CD14-positive monocyte (primary cell): ENCODE measurements at places on chromosomes 13 and 19.

GRCh38 chr19:4669723-4670480, at the start of gene MYDGF:
TSS of gene MYDGF (minus strand) at chr19:4670342. CDS start at chr19:4670334, 8 bp downstream.
- peak; percentile 87 for DNase-seq

- DNase-seq, result no peak
These were observed 160.0 kb downstream of the RBM26 start for GRCh38 chr13:79245937-79246577.

DNA sequence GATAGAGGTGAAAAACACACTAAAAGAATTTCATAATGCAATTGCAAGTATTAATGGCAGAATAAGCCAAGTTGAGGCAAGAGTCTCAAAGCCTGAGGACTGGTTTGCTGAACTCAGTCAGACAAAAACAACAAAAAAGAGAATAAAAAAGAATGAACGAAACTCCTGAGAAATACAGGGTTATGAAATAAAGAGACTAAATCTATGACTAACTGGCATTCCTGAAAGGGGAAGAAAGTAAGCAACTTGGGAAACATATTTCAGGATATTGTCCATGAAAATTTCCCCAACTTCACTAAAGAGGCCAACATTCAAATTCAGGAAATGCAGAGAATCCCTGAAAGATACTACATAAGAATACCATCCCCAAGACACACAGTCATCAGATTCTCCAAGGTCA, 47.8 kb downstream of the UBL3 start:
- no peak for DNase-seq

- DNase-seq, result no peak
These were observed 7.3 kb upstream of the C13orf46 start for GRCh38 chr13:113981194-113981605.

- DNase-seq, result no peak
These were observed 57.9 kb downstream of the ZNF100 start for GRCh38 chr19:21709464-21709863.

DNA sequence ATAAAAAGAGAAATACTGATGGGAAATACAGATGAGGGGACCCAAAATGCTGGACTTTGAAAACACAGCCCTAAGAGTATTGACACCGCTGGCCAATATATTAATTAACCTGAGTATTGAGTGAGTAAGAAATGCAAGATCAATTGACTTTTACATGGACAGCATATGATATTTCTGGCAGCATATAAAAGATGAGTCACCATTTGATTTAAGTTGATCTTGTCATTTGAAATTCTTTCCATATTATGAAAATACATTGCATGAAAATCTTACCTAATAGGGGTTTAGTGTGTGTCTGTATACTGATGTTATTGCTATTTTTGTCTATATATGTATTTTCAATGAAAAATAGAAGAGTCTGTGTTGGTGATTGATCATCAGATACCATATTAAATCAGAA, 619.6 kb downstream of the KCTD12 start:
- DNase-seq, result no peak

DNA sequence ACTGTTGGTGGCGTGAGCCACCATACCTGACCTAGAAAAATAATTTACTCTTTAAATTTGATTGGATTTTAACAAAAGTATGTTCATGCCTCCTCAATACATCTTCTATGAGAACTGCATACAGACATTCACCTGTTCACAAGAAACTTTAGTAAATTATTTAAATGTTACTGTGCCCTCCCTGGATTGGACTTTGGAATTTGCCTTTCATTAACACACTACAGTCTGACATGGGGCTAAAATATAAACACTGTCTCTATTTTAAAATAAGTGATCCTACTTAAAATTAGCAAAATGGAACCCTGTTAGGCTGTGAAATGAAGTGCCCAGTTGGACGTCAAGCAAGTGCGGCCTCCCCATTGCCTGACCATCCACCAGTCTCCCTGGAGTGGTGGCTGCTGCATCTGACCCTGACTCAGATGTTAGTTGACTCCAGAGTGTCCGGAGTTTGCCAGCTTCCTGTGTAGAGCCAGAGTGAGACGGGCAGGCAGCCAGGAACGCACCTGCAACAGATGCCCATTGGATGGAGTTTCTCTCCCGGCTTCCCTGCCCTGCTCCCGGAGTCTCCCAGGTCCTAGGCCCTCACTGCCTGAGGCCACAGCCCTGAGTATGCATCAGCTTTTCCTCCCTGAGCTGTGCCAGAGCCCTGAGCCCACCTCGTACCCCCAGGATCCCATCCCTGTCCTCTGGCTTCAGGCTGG, 45.9 kb upstream of the ATP11A start:
- no peak for DNase-seq

DNA sequence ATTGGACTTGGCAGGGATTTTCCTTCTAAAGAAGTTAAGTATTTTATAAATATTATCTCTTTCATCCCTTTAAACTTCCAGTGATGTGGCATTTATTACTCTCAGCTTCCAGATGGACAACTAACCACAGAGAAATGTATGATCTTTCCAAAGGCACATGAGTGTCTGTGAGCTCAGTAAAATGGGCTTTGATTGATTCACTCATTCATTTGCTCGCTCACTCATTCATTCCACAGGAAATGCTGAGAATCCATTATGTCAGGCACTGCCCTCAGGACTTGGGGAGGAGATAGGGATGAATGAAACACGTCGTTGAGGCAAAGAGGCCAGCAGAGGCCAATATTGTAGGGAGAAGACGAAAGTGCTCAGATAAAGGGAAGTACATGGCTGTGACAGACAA, 359.3 kb downstream of the EFNB2 start:
- no peak for DNase-seq
